ENCODE measurements at places on chromosomes 5 and 9.

DNA sequence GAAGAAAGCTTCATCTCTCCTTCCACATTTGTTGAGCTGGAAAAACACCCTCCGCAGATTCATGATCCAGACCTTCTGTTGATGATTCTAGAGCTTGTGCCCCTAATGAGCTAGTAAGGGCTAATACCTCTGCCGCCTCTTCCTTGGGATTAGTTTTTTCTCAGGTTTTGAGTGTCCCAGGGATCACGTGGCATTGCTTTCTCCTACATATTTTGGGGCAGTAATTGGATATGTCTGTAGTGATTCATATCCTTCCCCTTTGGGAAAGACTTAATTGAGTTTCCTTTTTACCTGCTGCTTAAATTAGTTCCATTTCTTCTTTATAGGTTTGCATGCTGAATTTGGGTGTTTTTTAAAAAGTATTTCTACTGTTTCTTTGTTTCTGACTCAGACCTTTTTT, 143.9 kb downstream of the GOLPH3 start:
- no peaks in the 10 kb centered on the region for H3K36me3 ChIP-seq
- H3K27ac ChIP-seq, result no peak overlapping the region
- H3K4me1 ChIP-seq, result peaks cover 10% of the 10 kb centered on the region

- no peak overlapping the region for H3K27ac ChIP-seq
- DNase-seq, result no peak
- H3K36me3 ChIP-seq, result no peaks in the 10 kb centered on the region
- peaks cover 7% of the 10 kb centered on the region for H3K4me1 ChIP-seq
Observed at GRCh38 chr9:128781187-128782070, 5.6 kb upstream of the TBC1D13 start.

- H3K27ac ChIP-seq, result no peak overlapping the region
- H3K27me3 ChIP-seq, result peaks cover 11% of the 10 kb centered on the region
- H3K4me1 ChIP-seq, result no peaks in the 10 kb centered on the region
- no peaks in the 10 kb centered on the region for H3K36me3 ChIP-seq
- H3K4me3 ChIP-seq, result no peak overlapping the region
Observed at GRCh38 chr9:86978922-86979474, 31.7 kb upstream of the GAS1 start.

DNA sequence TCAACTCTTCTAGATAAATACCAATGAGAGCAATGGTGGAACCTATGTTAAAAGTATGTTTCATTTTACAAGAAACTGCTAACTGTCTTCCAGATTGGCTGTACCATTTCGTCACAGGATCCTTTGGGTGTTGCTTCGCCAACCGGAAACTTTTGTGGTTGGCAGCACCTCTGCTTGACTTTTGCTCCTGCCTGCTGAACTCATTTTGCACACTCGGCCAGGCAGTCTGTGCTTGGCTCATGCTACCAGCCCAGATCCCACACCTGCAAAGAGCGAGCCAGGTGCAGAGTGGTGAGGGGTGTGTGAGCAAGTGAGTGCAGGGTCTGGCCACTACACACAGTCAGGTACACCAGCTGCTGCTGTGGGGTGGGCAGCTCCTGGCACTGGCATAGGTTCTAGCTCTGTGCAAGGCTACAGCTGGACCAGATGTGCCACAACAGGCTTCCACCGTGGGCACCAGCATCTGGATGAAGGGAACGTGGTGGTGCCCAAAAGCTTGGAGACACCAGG, 422.3 kb downstream of the PRR16 start:
- H3K4me3 ChIP-seq, result no peak overlapping the region
- H3K27ac ChIP-seq, result no peak overlapping the region
- DNase-seq, result no peak
- H3K4me1 ChIP-seq, result no peaks in the 10 kb centered on the region
- no peaks in the 10 kb centered on the region for H3K27me3 ChIP-seq

- H3K27me3 ChIP-seq, result peaks cover 4% of the 10 kb centered on the region
- no peaks in the 10 kb centered on the region for H3K36me3 ChIP-seq
- H3K4me3 ChIP-seq, result no peak overlapping the region
- H3K27ac ChIP-seq, result no peak overlapping the region
- H3K4me1 ChIP-seq, result no peaks in the 10 kb centered on the region
Observed at GRCh38 chr9:87193925-87194868, 246.9 kb upstream of the GAS1 start.

- no peak overlapping the region for H3K4me3 ChIP-seq
- DNase-seq, result no peak
- H3K36me3 ChIP-seq, result no peaks in the 10 kb centered on the region
Observed at GRCh38 chr9:22405869-22406659, 40.6 kb upstream of the DMRTA1 start.

DNA sequence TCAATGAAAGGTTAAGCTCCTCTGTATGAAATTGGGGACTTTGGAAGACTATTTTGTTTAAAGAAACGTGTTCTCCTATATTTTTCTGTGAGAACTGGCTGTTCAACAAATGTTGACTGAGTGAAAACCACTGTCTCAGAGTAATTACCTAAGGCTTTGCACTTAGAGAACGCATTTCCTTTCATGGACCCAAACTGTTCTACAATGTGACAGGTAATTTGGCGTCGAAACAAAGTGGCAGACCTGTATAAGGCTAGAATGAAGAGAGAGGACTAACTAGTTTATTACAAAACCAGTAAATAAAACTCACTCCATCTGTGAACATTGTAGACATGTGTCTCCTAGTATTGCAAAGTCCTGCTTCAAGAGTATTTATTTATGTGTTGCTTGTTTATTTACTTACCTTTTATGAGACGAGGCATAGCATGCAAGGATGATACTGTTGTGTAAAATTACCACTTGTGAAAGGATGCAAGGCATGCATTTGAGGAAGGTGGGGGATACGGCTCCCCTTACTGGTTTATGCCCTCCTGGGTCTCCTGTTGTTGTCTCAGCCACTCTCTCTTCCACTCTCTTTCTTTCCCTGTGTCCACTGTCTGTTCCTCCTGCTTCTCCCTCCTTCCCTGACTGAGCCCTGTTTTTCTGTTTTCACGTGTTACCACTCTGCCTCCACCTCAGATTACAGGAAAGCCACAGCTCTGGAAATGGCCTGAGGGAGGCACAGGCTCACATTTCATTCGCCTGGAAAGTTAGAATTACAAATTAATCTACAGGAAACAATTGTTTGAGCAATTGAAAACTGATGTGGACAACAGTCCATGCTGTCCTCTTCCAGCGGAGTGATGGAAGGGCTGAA, 444.0 kb upstream of the ZNF608 start:
- H3K27me3 ChIP-seq, result no peaks in the 10 kb centered on the region
- no peaks in the 10 kb centered on the region for H3K36me3 ChIP-seq
- H3K4me1 ChIP-seq, result no peaks in the 10 kb centered on the region
- H3K27ac ChIP-seq, result no peak overlapping the region
- no peak overlapping the region for H3K4me3 ChIP-seq

DNA sequence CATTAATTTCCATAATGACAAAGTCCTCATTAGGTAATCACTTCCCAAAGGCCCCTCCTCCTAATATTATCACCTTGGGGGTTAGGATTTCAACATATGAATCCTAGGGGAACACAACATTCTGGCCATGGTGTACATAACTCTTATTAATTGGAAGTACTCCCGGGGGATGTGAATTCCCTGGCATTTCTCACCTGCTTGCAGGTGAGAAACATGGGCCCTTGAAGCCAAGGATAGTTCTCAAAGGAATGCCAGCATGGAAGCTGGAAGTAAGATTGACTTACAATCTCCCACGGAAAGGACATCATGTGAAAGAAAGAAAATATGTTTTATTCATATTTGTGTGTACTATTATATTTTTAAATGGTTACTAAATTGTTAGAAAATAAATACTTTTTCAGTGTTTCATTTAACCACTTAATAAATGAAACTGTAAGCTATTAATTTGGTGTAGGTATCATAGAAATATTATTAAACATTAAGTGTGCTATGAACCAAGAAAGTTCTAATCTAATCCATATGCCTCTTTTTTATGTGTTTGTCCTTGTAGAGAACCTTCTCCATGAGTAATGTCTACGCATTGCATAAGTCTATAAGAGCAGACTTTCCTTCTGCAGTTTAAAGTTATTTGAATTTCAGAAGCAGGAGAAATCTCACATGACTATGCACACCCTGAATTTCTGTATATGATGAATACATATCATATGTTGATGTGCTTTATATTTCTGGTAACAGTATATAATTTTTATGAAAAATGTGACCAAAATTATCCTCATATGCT, 59.4 kb downstream of the ANXA1 start:
- no peaks in the 10 kb centered on the region for H3K36me3 ChIP-seq
- peaks cover 8% of the 10 kb centered on the region for H3K27me3 ChIP-seq
- no peak for DNase-seq
- H3K4me3 ChIP-seq, result no peak overlapping the region
- no peaks in the 10 kb centered on the region for H3K4me1 ChIP-seq

GRCh38 chr9:14159440-14160216, 154.3 kb downstream of the NFIB start:
- H3K27me3 ChIP-seq, result no peaks in the 10 kb centered on the region
- DNase-seq, result no peak
- H3K36me3 ChIP-seq, result no peaks in the 10 kb centered on the region
- H3K4me3 ChIP-seq, result no peak overlapping the region

DNA sequence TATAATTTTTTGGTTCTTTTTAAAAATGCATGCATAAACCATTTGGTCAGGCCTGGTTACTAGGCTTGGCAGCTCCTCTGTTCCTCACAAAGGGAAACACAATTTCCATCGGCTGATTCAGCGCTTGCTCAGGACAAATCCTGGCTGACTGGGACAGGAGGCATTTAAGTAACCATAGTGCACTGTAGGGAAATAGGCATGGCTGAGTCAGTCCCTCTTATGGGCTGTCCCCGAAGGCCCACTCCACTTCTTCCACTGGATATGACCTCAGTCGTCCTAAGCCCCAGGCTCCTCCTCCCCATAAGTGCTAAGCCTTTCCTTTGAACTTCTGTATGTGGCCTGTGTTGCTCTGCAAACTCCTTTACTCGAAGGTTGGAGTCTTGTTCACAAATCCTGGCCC, 71.2 kb upstream of the GLIS3 start:
- no peaks in the 10 kb centered on the region for H3K4me1 ChIP-seq
- no peaks in the 10 kb centered on the region for H3K36me3 ChIP-seq
- no peak for DNase-seq
- H3K27me3 ChIP-seq, result no peaks in the 10 kb centered on the region
- H3K27ac ChIP-seq, result no peak overlapping the region

GRCh38 chr5:104352954-104353353, 790.4 kb upstream of the NUDT12 start:
- H3K4me1 ChIP-seq, result no peaks in the 10 kb centered on the region
- H3K36me3 ChIP-seq, result no peaks in the 10 kb centered on the region
- H3K27ac ChIP-seq, result no peak overlapping the region

- no peak for DNase-seq
- H3K27ac ChIP-seq, result no peak overlapping the region
- H3K4me3 ChIP-seq, result no peak overlapping the region
- H3K36me3 ChIP-seq, result no peaks in the 10 kb centered on the region
Observed at GRCh38 chr5:126591549-126591948, 3.5 kb downstream of the ALDH7A1 start.

DNA sequence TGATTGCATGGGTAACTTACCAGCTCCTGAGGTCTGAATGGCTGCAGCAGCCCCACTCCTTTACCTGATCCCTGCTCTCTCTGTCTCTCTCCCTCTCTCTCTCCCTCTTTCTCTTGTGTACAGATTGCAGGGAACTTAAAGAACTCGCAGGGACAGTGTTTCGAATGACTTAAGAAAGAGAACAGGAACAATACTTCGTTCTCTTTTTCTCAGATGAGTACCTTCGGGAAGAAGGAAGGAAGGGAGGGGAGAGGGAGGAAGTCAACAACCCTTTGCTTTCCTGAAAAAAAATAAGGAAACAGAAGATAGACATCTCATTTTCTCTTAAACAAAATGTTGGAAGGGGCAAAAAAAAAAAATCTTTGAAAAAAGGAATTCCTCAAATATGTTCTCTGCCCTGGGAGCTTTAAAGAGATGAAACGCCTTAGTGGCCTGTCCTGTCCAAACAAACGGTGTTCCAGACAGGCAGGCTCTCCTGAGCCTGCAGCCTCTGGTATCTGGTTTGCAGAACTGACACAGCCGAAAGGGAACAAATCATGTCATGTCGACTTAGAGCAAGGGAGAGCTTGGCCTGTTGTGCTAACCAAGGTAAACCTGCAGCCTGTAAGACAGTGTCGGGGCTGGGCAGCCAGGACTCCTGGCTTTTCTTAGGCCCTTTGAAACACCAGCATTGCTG, at the start of gene ZNF366:
Gene ZNF366, minus strand, starts transcription at position 180 of the 676 bp plus-strand sequence. CDS start 45,914 bp downstream, outside the sequence.
- no peaks in the 10 kb centered on the region for H3K4me1 ChIP-seq
- no peak within 1 kb of the TSS for H3K4me3 ChIP-seq
- H3K27ac ChIP-seq, result no peak within 1 kb of the TSS
- H3K27me3 ChIP-seq, result no peaks in the 10 kb centered on the region
- H3K36me3 ChIP-seq, result no peaks in the 10 kb centered on the region
- DNase-seq, result no peak

GRCh38 chr5:96616801-96617200, 45.4 kb upstream of the CAST start:
- H3K4me3 ChIP-seq, result no peak overlapping the region
- H3K27me3 ChIP-seq, result no peaks in the 10 kb centered on the region
- H3K36me3 ChIP-seq, result no peaks in the 10 kb centered on the region

- no peaks in the 10 kb centered on the region for H3K4me1 ChIP-seq
- H3K27me3 ChIP-seq, result no peaks in the 10 kb centered on the region
- H3K4me3 ChIP-seq, result no peak overlapping the region
- no peaks in the 10 kb centered on the region for H3K36me3 ChIP-seq
Observed at GRCh38 chr5:145237843-145238242, 597.3 kb downstream of the PRELID2 start.

- H3K36me3 ChIP-seq, result no peaks in the 10 kb centered on the region
- H3K4me1 ChIP-seq, result no peaks in the 10 kb centered on the region
- H3K4me3 ChIP-seq, result no peak overlapping the region
Observed at GRCh38 chr9:79237861-79238260, 333.9 kb upstream of the TLE4 start.

- H3K4me3 ChIP-seq, result no peak overlapping the region
- peaks cover 7% of the 10 kb centered on the region for H3K27me3 ChIP-seq
- no peaks in the 10 kb centered on the region for H3K4me1 ChIP-seq
- no peak for DNase-seq
- no peak overlapping the region for H3K27ac ChIP-seq
Observed at GRCh38 chr5:38653389-38653788, 96.9 kb upstream of the LIFR start.

DNA sequence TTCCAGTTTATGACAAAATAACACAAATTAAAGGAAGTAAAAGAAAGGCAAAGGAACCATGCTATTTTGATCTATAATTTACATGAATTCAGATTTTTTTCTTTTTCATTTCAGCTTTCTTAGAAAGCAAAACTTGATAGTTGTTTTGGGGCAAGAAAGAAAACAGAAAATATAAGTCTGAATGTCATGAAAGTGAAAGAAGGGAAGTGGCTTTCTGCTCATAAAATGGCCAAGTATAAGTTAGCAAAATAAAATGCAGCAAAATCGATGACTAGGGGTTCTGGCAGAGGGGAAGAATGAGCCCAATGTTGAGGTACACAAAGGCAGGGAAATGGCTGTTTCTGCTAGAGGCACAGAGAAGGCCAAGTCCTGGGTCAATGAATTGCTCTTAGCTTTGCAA, 3.0 kb upstream of the IFNW1 start:
- H3K27ac ChIP-seq, result no peak overlapping the region
- H3K4me1 ChIP-seq, result peaks cover 7% of the 10 kb centered on the region
- no peaks in the 10 kb centered on the region for H3K36me3 ChIP-seq

GRCh38 chr5:138869763-138870500, 5.2 kb downstream of the LRRTM2 start:
- H3K4me1 ChIP-seq, result no peaks in the 10 kb centered on the region
- no peak for DNase-seq
- no peak overlapping the region for H3K27ac ChIP-seq
- H3K27me3 ChIP-seq, result no peaks in the 10 kb centered on the region
